KG1 (cell line): ENCODE measurements at places on chromosomes 7 and 10.

DNA sequence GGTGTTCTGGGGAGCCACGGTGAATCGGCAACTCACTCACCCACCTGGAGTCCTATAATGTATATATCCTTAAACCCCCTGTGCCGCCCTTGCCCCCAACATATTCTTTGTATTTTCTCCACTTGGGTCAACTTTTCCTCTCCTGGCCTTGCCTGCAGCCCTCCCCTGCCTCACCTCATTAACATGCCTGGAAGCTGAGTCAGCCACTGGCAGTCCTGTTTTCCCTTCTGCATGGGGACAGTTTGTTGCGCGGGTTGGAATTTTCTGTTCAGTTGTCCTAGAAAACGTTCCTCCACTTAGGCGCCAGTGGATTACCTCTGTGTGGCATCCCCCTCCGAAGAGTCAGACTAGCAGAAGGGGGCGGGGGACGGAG lies 97.4 kb downstream of the C10orf105 start:
- DNase-seq, result no peak

- no peak for DNase-seq
Measured at GRCh38 chr7:2923886-2924574, 79.9 kb upstream of the GNA12 start.

DNA sequence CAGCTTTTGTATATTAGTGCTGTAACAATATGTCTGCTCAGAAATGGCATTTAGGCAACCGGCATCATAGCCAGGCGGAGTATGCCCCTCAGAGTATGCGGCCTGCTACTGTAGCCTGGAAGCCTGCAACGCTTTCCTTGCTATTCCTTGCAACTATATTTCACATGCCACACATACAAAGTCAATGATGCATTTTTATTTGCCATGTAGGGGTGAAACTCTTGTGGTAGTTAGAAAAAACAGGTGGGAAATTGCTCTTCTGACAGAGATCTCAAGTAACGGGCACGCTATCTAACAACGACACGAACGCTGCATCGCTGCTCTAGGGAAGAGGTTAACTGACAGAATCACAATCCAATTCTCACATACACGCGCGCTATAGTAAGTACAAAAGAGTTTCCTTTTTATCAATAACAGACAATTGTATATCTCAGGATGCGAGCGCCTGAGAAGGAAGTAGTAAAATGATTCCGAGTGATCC lies 5.9 kb downstream of the EBF3 start:
- DNase-seq, result peak; percentile 23

GRCh38 chr7:43937444-43937843 lies 11.2 kb downstream of the UBE2D4 start:
- DNase-seq, result no peak

GRCh38 chr10:97851341-97852001 lies 1.8 kb downstream of the GOLGA7B start:
- DNase-seq, result no peak

- no peak for DNase-seq
Measured at GRCh38 chr7:7178906-7179305, 3.4 kb upstream of the C1GALT1 start.

GRCh38 chr10:36794981-36795380 lies 330.4 kb upstream of the ANKRD30A start:
- no peak for DNase-seq

GRCh38 chr7:12643001-12643643 lies 44.3 kb upstream of the ARL4A start:
- no peak for DNase-seq

- no peak for DNase-seq
Measured at GRCh38 chr7:143974459-143974858, 19.8 kb downstream of the OR2F1 start.

- no peak for DNase-seq
Measured at GRCh38 chr7:100087055-100087750, 1.6 kb upstream of the COPS6 start.

DNA sequence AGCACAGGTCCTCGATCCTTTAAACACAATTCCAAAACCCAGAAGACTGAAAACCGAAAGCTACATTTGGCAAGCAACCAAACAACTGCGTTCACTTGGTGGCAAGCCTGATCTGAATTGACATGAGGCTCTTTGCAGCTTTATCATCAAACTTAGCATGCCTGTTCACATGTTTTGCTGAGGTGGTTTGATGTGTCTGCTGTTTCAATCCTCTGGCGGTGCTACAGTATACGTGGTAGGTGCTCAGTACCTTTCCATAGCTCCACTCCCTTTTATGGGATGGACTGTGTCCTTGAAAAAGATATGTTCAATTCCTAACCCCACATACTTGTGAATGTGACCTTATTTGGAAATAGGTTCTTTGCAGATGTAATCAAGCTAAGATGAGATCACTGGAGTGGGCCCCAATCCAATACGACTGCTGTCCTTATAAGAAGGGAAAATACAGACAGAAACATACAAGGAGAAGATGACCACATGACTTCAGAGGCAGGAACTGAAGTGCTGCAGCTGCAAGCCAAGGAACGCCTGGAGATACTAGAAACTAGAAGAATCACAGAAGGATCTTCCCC lies 33.4 kb downstream of the CCDC6 start:
- DNase-seq, result no peak

- no peak for DNase-seq
Measured at GRCh38 chr10:4344492-4344994, 481.5 kb upstream of the AKR1E2 start.

- DNase-seq, result no peak
Measured at GRCh38 chr10:93991596-93992284, 2.0 kb upstream of the PLCE1 start.

DNA sequence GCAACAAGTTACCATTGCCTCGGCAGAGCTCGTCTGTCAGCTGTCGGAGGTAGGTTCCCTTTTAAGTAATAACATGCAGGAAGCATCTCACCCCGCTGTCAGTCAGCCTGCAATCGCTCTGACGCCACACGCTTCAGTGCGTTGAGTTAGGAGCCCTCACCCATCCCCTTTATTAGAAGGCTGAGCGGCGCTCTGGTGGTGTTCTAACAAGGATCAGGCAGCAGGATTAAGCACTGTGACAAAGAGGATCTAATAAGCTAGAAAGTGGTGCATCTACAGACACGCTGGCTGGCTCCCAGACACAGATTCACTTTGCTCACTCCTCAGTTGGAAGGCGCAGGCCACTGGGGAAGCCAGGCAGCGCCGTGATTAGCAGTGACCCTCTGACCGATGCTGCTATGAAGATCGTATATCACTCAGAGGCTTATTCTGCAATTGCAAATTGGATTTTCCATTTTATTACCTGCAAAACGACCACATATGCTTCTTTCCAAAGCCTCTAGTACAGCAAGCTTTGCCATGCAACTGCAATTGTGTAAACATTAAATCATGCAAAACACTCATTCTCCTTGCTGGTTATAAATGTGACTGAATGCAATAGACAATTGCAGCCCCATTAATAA lies 117.7 kb downstream of the RSU1 start:
- DNase-seq, result no peak

DNA sequence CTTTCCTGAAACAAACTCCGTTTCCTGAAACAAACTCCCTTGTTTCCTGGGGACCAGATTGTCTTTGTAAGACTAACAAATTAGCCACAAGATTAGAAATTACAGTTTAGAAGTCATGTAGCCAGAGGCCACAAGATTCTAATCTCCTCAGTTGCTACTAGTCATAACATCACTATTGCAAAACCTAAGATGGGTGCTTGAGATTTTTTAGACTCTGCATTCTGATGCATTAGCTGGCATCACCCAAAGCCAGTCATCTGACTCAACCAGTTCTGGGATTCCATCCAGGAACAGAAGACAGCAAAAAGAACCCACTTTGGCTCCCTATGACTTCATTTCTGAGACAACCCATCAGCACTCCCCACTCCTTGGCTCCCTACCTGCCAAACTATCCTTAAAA lies 367.9 kb upstream of the MBL2 start:
- no peak for DNase-seq

- no peak for DNase-seq
Measured at GRCh38 chr7:131425992-131426391, 98.3 kb downstream of the MKLN1 start.

GRCh38 chr7:30595436-30596013 lies 847 bp downstream of the GARS1 start:
- no peak for DNase-seq

GRCh38 chr7:35701287-35701900 lies 6.5 kb upstream of the HERPUD2 start:
- DNase-seq, result no peak
